ENCODE measurements at places on chromosomes 5 and 9. TPM values are rescaled to one million over a fixed set of nuclear protein-coding genes. Genes with fewer than 3 reads are reported as not detected.
A peak's percentile ranks its signal among the peaks of the same experiment; 100 is the strongest.

- DNase-seq, result no peak
These were observed 74.4 kb downstream of the LHFPL2 start for GRCh38 chr5:78574131-78574673.

- DNase-seq, result no peak
These were observed 92.9 kb downstream of the PALM2AKAP2 start for GRCh38 chr9:109872901-109873300.

- peak; percentile 39 for DNase-seq
These were observed 2.2 kb downstream of the HNRNPA0 start for GRCh38 chr5:137751869-137752491.

DNA sequence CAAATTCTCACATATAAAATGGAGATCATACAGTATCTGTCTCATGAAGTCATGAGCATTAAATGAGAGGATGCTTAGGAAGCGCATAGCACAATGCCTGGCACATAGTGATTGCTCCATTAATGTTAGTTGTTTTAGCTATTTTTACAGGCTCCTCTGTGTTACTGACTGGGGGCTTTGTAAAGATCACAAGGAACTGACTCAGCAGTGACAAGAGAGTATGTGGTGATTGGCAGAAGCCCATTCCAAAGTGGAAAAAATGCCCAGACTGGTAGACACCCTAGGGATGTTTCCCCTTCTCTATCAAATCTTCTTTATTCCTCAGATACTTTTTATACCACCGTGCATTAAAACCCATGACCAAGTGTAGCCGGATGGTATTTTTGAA lies 33.5 kb downstream of the ABLIM3 start:
- peak; percentile 38 for DNase-seq

DNA sequence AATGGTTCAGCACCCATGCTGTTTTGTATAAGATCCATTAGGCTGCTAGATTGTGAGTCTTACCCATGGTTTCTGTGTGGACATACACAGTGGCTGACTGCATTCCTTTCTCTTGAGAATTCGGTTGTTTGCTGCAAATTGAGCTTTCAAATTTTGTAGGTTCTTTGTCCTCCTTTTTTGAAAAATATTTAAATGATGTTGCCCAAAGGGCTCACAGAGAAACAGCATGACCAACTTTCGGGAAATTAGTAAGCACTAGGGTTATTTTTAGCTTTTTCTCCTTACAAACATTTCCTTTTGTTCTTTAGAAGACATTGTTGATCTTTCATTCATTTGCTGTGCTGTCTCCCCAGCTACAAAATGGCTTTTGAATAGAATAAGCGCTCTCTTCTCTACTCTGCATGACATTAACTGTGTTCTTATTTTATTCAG lies 79.4 kb downstream of the NLN start:
- DNase-seq, result no peak

GRCh38 chr9:97525451-97525850 lies 24.0 kb downstream of the TMOD1 start:
- no peak for DNase-seq

- DNase-seq, result no peak
These were observed 21.2 kb upstream of the IL17B start for GRCh38 chr5:149400304-149400703.

DNA sequence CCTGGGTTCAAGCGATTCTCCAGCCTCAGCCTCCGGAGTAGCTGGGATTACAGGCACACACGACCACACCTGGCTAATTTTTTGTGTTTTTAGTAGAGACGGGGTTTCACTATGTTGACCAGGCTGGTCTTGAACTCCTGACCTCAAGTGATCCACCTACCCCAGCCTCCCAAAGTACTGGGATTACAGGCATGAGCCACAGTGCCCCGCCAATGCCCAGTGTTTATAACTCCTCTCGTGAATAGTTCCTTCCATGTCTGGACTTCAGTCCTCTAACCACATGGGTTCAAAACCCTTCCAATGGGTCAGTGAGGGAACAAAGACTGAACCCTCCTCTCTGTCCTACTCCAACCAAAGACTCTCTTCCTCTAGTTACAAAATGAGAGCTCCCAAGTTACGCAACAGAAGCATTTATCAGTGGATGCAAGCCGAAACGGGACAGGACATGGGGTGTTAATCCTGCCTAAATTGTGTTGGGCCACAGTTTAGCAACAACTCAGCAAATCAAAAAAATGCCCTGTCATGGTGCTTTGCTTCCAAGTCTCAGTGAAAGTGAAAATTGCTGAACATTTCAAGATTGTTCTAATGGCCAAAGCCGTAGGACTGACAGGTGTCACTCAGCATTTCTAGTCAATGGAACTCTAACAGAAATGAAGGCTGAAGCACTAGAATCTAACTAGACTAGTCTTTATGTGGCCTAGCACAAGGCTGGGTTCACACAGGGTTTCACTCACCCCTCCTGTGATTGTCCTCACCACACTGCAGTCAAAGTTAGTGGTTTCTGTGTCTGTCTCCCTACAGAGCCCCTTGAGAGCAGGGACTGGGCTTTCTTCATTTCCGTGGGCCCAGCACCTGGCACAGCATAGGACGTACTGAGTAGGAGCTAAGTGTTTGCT lies 3.2 kb upstream of the TMEM245 start:
- no peak for DNase-seq

DNA sequence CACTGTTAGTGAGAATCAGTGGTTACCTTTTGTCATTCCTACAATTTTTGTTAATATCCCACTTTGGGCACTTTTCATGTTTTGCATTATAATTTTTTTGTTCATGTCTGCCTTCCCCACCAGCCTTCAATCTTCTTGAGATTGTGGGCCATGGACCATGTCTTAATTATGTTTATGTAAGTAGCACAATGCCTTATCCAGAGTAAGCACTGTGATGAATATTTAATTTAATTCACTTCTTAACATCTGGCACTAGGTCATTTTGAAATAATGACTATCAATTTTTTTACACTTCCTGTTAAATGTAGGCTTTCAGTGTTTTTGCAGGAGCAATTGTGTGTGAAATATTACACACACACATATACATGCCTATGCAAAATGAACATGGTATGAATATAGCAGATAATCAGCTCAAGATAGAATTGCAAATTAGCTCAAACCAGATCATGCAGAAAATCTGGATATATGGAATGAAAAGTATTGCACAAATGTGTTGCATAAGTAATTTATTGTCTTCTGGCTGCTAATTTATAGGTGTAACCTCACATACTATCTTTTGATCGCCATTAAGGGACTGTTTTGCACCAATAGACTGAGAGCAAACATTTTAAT lies 5.3 kb upstream of the SHOC1 start:
- DNase-seq, result no peak

DNA sequence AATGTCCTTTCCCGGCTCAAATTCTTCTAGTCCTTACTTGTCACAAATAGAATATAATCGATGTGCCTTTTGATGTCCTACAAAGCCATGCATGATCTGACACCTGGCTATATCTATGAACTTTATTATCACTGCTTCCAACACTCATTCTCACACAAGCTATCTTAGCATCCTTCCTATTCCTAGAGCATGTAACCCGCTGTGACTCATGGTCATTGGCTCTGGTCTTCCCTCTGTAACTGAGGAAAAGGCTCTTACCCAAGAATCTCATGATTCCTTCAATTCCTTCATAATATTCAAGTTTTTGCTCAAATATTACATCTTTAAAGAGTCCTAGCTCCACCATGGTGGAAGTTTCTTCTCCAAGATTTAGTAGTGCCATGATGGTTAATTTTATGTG lies 480.0 kb upstream of the PAPPA start:
- DNase-seq, result peak; percentile 43

GRCh38 chr5:124394700-124395245 lies 351.7 kb downstream of the ZNF608 start:
- DNase-seq, result no peak

PCDHB8 gene
- not detected for total RNA-seq

PHYHD1 gene
- not detected for total RNA-seq

Measured in MG63 (cell line).